T follicular helper cell (primary cell): ENCODE measurements at places on chromosomes 12 and 14.

DNA sequence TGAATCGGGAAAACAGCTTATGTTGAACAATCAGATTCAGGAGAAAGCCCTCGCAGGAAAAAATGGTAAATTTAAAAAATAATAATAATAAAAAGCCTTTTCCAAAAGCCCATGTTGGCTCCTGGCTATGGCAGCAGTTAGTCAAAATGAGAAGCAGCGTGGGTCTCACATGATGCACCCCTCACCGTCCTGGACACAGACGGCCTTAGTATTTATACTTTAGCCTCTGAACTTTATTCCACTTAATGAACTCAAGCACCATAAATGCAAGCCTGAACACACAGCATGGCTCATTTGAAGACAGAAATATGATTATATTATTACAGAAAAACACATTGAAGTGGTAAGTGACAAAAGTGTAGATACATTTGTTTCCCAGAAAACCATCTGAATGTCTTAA lies 160.9 kb downstream of the RIMBP2 start:
- DNase-seq: no peak

- DNase-seq: no peak
Measured at GRCh38 chr14:89956661-89957009, 908 bp downstream of the TDP1 start.

GRCh38 chr12:40792792-40793386 lies 100.7 kb downstream of the CNTN1 start:
- DNase-seq: no peak

DNA sequence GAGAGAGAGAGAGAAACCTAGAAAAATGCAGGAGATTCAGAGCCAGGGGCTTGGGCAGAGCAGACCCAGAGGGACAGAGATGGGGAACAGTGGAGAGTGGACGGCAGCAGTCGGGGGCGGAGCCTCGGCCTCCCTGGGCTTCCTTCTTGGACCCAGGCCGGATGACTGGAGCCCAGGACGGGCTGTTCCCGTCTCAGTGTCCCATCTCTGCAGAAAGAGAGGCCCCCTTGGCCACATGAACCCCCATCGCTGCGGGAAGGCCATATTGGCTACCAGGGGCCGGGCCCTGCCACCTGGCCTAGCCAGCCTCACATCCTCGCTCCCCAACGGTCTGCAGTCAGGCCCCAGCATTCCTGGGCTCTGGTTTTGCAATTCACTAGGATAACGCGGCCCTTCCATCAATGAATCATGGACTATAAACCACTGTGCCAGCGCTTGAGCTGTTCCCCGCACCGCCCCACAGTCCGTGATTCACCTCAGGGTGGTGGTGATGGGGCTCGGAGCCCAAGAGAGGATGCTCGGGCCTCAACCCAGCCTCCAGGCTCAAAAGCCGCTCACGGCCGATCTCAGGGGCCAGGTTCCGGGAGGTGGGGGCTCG lies 116.5 kb downstream of the RFLNA start:
- no peak for DNase-seq

DNA sequence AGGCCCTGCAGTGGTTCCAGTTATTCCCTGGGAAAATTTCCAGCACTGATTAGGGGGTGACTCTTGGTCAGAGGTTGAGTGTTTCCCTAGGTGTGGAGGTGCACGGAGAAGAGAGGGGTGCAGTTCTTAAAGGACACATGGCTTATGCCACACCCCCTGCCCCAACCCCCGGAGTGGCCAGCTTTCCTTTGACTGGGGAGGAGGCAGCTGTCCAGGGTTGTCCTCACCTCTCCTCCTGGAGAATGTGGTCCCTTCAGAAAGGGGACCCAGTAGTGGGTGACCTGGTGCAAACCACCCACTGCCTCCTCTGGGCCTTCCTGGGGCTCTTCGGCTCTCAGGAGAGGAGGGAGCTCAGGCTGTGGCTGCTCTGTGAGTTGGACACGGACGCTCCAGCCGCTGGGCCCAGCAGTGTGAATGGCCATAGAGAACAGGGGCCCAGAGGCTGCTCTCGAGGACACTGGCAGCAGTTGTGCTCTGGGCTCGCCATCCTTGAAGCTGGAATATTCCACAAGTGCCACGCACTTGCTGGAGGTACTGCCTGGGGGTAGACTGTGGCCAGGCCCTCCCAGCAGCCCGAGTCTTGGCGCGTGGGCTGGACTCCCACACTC lies 13.6 kb downstream of the PACS2 start:
- no peak for DNase-seq

DNA sequence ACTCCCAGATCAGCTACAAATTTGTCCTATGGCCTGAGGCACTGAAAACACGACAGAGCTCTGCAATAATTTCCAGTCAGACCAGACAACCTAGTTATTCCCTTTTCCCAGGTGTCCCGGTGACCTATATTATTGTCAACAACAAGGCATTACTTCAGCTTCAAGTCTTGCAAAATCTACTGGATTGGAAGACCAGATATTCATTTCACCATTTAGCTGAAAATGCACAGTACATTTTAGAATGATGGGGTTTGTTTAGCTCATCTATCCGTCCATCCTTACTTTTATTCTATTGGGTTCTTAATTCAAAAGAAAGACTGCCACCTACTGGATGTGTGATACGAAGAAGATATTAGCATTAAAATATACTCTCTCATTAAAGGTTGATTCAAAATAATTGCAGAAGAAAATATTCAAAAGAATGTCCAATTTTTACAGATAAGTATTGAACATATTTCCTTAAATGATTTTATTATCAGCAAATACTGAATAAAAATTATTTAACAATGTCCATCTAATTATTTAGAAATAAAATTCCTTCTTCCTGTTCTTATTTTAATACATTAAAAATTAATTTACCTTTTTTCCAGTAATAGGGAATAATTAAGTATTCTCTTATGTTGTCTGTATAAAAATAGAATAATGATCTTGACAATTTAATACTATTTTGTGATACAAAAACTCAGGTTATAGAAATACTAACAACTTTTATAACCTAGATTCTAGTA lies 244.9 kb upstream of the LRIG3 start:
- no peak for DNase-seq

GRCh38 chr12:68189821-68190242 lies 30.3 kb upstream of the IFNG start:
- DNase-seq: no peak

GRCh38 chr12:123532808-123533649 lies 490 bp downstream of the RILPL1 start:
- DNase-seq: no peak

DNA sequence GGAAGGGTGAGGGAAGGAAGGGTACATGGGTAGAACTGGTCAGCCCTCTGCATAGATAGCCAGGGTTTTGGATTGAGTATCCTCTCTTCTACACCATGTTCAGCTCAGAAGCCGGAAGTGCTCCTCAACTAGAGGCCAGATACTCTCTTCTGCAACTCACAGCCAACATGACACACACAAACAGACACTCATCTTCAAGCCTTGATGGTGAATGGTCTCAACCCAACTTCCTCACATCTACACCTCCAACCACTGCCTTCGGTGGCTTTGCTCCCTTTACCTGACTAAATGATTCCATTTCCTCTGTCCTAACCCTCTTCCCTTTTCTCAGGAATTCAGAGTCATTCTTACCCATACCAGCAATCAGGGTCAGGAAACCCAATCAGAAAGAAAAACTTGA lies 7.6 kb upstream of the FKBP11 start:
- DNase-seq: no peak
